A549 treated with CpdA at 1 μM for 4 hours (cell line): ENCODE measurements at places on chromosomes 13 and 19. TPM values are rescaled to one million over a fixed set of nuclear protein-coding genes. Genes with fewer than 3 reads are reported as not detected.

BORA gene
- total RNA-seq, result 7.7 to 12.2 TPM (median 8.5 TPM) in 5 replicates

SYT5 gene
- 3.0 to 4.6 TPM (median 3.5 TPM) in 5 replicates for total RNA-seq

KLK2 gene
- 0.03 TPM in 1 of 5 replicates, not detected in the others for total RNA-seq

OR7A17 gene
- not detected in 5 replicates for total RNA-seq
